ENCODE measurements at places on chromosomes 16 and 17. TPM values are rescaled to one million over a fixed set of nuclear protein-coding genes. Genes with fewer than 3 reads are reported as not detected.

The SEC14L5 gene
- total RNA-seq: 0.32 TPM

The HNF1B gene
- not detected for total RNA-seq

The RANBP10 gene
- 7.2 TPM for total RNA-seq

The HSD17B1 gene
- total RNA-seq: 0.81 TPM

The SLC16A5 gene
- total RNA-seq: 28.1 TPM
